ENCODE measurements at places on chromosomes 5 and 9.
A peak's percentile ranks its signal among the peaks of the same experiment; 100 is the strongest.

DNA sequence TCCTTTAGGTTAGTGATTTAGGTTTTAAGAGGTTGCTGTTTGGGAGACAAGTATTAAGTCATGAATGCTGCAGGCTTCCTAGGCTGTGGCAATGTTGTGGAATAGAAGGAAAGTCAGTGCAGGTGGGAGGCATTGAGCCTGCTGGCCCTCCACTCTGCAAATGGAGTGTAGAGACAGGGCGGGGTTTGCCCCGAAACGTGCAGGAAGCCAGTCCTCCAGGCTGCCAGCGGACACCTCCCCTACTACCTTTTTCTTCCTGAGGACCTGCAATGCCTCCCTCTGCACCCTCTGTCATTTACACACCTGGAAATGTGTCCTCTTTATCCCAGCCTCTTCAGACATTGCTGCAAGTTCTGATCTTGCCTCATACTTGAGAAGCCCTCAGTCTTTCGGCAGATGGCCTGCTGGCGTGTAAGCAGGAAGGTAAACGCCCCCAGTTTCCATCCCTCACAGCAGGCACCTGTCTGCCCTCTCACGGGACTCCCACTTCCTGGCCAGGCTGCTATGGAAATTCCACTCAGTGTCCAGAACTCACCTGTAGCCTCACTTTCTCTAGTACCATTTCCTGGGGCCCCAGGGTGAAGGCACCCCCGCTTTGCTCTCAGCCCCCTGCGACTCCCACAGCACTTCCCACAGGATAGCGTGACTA lies 81.6 kb upstream of the BOD1 start:
- no peak for DNase-seq

GRCh38 chr9:98521141-98521540 lies 187.6 kb downstream of the GABBR2 start:
- no peak for DNase-seq

DNA sequence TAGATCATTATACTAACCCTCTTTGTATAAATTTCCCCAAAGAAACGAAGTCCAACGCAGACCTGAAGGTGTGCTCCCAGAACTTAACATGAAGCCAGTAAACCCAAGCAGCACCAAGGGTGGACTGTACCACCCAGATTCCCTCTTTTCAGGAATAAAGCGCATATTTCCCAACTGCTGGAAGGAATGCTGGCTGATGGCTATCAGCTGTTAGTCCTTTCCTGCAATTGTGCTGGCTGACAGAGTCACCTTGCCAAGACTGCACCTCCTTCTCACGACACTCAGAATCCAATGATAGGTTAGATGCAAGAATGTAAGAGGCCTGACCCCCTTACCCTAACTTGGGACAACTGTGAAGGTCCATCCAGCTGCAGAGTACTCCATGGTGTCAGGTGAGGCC lies 93.9 kb downstream of the MAPKAP1 start:
- no peak for DNase-seq

- DNase-seq: no peak
Observed at GRCh38 chr5:153425914-153426313, 64.6 kb upstream of the GRIA1 start.

DNA sequence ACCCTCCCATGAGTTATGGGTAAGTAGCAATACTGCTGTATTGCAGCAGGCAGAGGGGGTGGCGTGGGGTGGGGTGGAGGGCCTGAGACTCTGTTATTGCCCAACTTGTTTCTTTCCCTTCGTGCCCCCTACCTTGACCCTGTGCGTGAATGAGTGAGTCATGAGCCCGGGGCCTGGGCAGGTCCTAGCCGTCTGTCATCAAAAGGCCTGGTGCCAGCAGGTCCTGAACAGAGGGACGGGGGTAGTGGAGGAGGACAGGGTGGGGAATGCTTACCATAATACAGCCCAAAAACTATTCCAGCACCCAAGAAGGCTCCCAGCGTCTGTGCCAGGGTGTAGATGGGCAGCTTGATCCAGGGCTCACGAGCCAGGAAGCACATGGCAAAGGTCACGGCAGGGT lies 4.3 kb downstream of the AQP3 start:
- DNase-seq: no peak

DNA sequence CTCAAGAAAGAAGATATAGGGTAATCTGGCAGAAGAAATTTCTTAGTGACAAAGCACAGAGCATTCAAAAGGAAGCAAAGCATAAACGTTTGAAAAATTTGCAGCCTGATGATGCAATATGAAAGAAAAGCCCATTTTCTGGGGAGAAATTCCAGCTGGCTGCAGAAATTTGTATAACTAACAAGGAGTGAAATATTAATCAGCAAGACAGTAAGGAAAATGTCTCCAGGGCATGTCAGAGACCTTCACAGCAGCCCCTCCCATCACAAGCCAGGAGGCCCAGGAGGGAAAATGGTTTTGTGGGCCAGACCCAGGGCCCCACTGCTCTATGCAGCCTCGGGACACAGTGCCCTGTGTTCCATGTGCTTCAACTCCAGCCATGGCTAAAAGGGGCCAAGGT lies 359.4 kb downstream of the HINT1 start:
- no peak for DNase-seq

DNA sequence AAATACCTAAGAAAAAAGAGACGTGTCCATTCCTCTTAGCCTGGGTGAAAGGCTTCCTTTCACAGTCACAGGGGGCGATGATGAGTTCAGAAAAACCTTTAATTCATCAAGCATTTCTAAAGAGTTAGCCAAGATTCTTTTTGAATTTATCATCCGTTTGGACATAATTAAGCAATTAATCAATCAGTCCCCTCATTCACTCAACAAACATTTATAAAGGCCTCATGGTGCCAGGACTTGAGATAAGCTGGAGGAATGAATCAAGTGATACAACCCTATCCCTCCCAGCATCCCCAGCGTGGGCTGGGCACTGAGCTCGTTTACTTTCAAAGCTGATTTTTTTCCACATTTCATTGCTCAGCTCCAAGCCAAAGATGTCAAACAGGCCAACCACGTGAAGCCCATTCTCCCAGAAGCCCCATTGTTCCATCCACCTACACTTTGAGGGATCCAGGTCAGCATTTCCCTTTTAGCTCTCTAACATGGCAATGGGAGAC lies 140.5 kb downstream of the SLIT3 start:
- DNase-seq: no peak

GRCh38 chr5:132915681-132916080 lies 42.2 kb downstream of the LEAP2 start:
- DNase-seq: no peak

- no peak for DNase-seq
Observed at GRCh38 chr9:89543621-89544278, 45.8 kb upstream of the SEMA4D start.

DNA sequence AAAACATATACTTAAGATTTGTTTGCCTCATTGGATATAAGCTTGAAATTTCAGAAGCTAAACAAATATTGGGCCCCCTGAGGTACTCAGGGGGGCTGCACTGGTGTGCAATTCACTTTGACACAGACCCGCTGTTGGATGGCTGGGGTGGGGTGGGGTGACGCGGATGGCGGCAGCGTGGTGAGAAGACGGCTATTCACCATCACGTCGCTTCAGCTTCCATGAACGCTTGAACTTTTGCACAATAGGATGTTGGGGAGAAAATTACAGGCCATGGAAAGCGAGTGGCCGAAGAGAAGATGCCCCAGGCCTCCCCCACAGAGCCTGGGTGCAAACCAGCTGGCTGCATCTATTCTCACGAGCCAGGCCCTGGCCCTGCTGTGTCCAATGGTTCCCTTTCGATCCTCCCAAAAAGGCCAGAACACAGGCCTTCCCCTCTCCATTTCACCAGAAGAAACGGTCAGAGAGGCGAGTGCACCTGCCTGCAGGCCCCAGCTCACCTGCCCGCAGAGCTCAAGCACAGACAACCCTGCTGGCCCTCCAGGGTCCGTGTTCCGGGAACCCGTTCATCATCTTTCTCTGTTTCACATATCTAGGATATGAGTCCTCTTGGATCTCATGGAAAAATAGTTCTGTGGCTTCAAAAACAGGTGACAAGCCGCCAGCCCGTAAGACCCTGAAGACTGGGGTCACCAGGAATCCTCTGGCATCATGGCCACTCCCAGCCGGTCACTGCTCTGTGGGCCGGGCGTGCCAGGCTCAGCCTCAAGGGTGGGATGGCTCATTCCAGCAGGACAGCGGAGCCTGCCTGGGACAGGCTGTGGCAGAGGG lies 46.8 kb upstream of the SARDH start:
- DNase-seq: no peak

- DNase-seq: peak; percentile 21
Observed at GRCh38 chr5:134874831-134875655, 872 bp downstream of the TXNDC15 start.

DNA sequence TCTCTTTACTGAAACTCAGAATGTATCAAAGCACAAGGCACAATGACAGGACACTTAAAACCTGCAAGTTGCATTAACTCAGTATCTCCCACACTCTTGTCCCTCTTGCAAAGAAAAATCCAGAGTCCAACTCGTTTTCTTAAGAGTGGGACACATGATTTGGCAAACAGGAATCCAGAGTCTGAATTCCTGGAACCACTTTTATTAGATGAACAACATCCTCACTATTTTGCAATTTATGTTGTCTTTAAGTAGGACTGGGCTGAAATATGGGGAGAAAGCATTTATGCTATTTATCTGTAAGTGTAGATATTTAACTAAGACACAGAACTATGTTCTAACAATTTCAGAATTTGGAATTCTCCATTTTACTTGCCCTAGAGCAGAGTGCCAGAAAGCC lies 69.1 kb downstream of the ABCA1 start:
- DNase-seq: no peak

GRCh38 chr5:93243481-93243880 lies 337.5 kb downstream of the NR2F1-AS1 start:
- DNase-seq: no peak

- no peak for DNase-seq
Observed at GRCh38 chr5:41465493-41466171, 44.8 kb downstream of the PLCXD3 start.

DNA sequence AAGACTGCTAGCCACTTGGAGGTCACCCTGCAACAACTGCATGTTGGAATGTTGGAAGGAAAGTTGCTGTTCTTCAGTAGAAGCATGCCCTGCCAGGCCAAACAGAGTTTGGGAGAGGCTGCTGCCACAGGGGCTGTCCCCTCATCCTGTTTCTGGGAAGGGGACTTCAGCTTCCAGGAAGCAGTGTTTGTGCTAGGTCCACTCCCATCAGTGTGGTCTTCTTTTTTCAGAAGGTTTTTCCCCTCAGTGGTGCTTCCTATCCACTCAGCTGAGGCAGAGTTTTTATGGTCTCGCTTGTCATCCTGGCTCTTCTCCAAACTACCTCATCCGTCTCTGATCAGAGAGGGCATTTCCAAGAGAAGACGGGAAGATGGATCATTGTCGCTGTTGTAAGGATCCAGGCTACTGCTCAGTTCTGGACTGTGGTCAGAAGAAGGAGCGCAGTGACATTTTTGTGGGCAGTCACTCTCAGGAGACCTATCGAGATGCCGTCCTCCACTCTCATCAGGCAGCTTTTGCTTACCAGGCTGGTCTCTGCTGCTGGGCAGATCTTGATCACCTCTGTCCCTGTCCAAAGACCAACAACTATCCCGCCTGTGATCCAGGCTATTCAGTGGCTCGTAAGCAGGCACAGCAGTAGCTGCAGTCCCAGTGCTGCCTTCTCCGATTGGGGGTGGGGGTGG lies 97.8 kb upstream of the C5orf63 start:
- no peak for DNase-seq

- DNase-seq: no peak
Observed at GRCh38 chr5:157160001-157160400, 6.1 kb downstream of the GARIN3 start.

DNA sequence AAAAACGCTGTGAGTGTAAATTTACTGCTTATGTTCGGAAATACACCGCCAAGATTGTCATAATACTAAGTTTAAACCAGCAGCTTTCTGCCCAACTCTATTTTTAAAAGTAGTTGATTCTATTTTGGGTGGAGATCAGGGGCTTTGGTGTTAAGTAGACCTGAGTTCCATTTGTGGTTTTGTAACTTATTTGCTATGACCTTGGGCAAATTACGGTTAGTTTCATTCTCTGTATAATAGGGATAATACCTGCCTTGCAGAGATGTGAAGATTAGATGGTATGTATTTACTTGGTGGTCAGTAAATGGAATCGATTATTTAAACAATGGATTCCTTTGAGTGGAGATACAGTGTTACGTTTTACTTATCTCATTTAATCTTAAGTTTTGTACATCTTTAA lies 1.6 kb downstream of the RAD23B start:
- no peak for DNase-seq

GRCh38 chr5:170630711-170631141 lies 126.9 kb downstream of the KCNIP1 start:
- DNase-seq: no peak

DNA sequence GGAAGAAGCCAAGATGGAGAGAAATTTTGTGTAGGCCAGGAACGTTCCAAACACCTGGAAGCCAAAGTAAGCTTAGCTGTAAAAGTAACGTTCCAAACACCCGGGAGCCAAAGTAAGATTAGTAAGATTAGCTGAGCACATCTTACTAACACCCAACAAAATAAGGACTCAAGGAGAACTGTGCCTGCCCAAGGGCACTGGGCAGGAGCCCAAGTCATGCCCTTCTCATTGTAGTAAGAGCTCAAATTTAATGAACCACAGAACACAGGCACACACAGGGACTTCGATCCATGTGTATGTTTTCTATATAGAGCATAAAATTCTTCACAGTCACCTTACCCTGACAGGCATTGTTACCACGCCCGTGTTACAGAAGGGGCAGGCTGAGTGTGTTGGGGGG lies 36.1 kb upstream of the NXNL2 start:
- DNase-seq: no peak

- DNase-seq: no peak
Observed at GRCh38 chr5:53422539-53422938, 57.9 kb upstream of the FST start.

DNA sequence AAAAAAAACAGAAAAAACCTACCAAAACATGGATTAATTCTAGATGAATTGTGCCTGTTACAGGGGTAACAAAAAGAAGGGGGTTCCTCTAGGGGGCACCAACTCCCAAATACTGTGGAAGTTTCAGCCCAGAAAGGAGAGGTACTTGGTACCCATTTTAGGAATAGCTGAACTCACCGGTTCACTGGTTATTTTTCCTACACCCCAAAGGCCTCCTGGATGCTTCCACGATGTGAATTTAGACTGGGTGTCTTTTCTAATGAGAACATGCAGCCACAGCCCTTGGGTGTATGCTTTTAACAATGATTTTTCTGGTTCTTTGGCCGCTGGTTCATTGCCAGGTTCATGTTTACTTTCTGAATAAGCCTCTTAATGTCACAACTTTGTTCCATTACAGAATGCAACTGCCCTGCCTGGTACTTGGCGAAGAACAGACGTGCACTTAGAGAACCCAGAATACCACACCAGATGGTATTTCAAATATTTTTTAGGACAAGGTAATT lies 46.7 kb downstream of the GARNL3 start:
- DNase-seq: peak; percentile 22
